CD4-positive, alpha-beta memory T cell (primary cell): ENCODE measurements at places on chromosomes 1 and 21. TPM values are rescaled to one million over a fixed set of nuclear protein-coding genes. Genes with fewer than 3 reads are reported as not detected.

Gene OPRD1
- not detected for total RNA-seq

Gene PADI2
- total RNA-seq: not detected

Gene SLC44A5
- 3.0 TPM for total RNA-seq

Gene TMOD4
- total RNA-seq: 6.4 TPM

Gene DCST1
- total RNA-seq: 0.14 TPM

Gene ENSA
- total RNA-seq: 101 TPM

Gene TINAGL1
- not detected for total RNA-seq

Gene ZNF593OS
- not detected for total RNA-seq

Gene C1orf87
- total RNA-seq: not detected

Gene HES4
- total RNA-seq: not detected

Gene TMEM59
- 212 TPM for total RNA-seq

Gene SYPL2
- total RNA-seq: not detected

Gene MATN1
- not detected for total RNA-seq

Gene SAMD11
- total RNA-seq: not detected

Gene OVAAL
- total RNA-seq: not detected

Gene RWDD3
- 22.5 TPM for total RNA-seq

Gene PPFIA4
- 1.5 TPM for total RNA-seq

Gene ARHGEF19
- 13.1 TPM for total RNA-seq

Gene KRTAP19-1
- total RNA-seq: not detected

Gene RIPK4
- 0.26 TPM for total RNA-seq

Gene TMCO1
- total RNA-seq: 67.3 TPM

Gene C1orf216
- total RNA-seq: 10.8 TPM

Gene PTGFR
- total RNA-seq: not detected

Gene TMEM53
- total RNA-seq: 1.7 TPM

Gene LRRC71
- not detected for total RNA-seq

Gene LRRC40
- 11.3 TPM for total RNA-seq

Gene STUM
- total RNA-seq: not detected

Gene PTAFR
- 1.7 TPM for total RNA-seq

Gene FNDC10
- 2.7 TPM for total RNA-seq

Gene KRTAP20-1
- not detected for total RNA-seq

Gene PLA2G4A
- total RNA-seq: 0.32 TPM

Gene TMEM183A
- total RNA-seq: 70.3 TPM

Gene PEX10
- total RNA-seq: 13.0 TPM

Gene XCL2
- total RNA-seq: not detected

Gene GJA9
- not detected for total RNA-seq

Gene FAM177B
- 0.30 TPM for total RNA-seq

Gene RHD
- total RNA-seq: 0.15 TPM

Gene CASZ1
- total RNA-seq: 7.5 TPM

Gene LCE1F
- total RNA-seq: not detected

Gene CLDN17
- total RNA-seq: not detected

Gene LIPI
- not detected for total RNA-seq

Gene AGTRAP
- total RNA-seq: 19.0 TPM

Gene MFSD2A
- 0.42 TPM for total RNA-seq
